ENCODE measurements at places on chromosomes 1 and 21.

DNA sequence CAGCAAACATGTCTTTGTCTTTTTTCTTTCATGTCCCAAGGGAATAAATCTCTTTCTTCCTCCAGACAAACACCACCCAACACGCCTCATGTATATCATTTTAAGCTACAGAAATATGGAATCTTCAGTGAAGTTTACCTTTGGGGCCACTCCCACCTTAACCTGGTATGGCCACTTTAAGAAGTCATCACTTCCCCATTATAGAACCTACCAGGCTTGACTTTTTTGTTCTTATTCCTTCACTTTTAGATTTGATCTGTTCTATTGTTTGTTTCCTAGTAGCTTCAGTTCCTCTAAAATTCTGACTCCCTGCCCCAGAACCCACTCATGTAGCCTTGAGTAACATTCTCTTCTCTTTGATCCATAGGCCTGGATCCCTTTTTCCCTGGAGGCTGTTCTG, 226.3 kb downstream of the HLX start:
- no peak for DNase-seq

DNA sequence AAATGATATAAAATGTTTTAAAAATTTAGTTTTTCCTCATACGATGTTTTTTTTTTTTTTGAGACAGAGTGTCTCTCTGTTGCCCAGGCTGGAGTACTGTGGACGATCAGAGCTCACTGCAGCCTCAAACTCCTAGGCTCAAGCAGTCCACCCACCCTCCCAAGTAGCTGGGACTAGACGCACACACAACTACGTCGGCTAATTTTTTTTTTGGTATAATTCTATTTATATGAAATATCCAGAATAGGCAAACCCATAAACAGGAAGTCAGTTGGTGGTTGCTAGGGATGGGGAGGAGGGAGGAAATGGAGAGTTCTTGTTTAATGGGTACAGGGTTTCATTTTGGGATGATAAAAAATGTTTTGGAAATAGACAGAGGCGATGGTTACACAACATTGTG, 56.5 kb downstream of the WARS2 start:
- no peak for DNase-seq

GRCh38 chr1:71593523-71593922, 512.7 kb upstream of the ZRANB2 start:
- DNase-seq, result no peak

DNA sequence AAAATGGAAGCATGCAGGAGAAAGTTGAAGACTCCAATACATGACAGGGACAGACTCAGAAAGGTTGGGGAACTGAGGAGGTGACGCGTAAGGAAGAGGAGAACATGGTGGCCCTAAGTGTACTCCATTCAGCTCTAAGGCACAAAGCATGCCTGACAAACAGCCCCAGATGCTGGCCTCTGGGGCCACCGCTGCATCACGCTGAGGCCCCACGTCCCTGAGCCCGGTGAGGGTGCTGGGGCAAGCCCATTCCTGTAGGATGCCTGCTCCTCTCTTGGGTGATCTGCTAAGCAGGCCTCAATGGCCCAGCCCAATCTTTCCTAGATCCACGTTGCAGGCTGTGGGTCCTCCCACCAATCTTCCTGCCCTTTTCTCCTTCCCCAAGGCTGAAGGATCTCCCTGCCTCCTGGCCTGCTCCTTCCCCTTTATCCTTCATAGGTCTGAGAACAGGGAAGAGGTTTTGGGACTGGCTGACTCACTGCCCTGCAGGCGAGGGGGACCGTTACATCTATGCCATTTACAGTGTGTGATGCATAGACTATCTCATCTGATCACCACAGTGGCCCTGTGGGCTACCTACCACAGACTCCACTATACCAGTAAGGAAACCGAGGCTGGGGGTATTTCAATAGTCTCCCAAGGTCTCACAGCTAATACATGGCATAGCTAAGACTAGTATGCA, 16.8 kb upstream of the NID1 start:
- DNase-seq, result no peak

GRCh38 chr1:51600965-51601364, 15.9 kb upstream of the OSBPL9 start:
- DNase-seq, result no peak

DNA sequence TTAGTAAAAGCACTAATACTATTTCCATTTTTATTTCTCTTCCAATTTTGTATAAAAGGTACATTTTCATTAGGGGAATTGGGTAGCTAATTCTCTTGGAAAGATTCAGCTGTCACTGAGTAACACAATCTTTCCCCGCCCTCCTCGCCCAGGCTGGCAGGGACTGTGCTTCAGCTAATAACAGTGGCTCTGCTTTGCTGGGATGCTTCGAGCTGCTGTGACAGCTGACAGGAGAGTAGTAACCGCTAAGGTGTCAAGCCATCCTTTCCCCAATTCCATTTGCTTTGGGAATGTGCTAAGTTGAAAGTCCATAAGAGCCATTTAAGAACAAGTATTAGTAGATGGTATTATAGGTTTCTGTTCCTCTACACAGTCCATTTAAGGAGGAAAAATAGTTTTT, 106.7 kb upstream of the NRIP1 start:
- DNase-seq, result no peak

- DNase-seq, result no peak
These were observed 41.3 kb upstream of the H6PD start for GRCh38 chr1:9193233-9193625.

DNA sequence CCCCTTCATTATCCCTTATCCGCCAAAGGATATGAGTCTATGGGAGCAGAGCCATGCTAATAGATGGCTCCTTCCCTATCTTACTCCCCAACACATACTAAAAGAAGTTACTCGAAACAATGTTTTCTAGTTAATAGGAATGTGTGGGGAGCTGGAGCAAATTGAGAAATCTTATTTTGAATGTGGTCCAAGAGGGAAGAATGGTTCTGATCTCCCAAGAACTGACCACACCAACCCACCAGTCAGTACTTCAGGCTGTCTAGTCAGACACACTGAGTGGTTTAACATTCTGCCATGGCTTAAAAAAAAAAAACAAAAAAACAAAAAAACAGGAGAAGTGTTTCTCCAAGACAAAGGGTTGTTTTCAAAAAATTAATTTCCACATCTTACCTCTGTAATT, 31.5 kb upstream of the DNASE2B start:
- DNase-seq, result no peak

- DNase-seq, result no peak
These were observed 113.7 kb downstream of the ZSCAN20 start for GRCh38 chr1:33586106-33586505.

- no peak for DNase-seq
These were observed 140.3 kb upstream of the ATP1B1 start for GRCh38 chr1:168966217-168966616.

DNA sequence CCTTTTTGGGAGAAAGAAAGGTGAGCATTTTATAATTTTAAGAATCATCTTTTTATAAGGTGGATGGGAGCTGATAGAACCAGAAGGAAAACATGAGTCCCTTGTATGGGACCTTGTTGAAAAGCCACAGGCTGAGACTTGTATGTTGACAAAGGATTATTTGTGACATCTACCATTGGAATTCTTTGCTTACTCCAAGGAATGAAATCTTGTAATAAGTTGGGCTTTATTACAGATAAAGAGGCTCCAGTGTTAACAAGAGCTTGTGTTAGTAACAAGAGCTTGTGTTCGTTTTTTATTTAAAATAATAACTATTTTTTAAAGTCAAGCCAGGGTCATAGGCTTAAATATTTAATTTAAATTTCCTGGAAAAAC, 201.1 kb upstream of the CHRM3 start:
- no peak for DNase-seq

DNA sequence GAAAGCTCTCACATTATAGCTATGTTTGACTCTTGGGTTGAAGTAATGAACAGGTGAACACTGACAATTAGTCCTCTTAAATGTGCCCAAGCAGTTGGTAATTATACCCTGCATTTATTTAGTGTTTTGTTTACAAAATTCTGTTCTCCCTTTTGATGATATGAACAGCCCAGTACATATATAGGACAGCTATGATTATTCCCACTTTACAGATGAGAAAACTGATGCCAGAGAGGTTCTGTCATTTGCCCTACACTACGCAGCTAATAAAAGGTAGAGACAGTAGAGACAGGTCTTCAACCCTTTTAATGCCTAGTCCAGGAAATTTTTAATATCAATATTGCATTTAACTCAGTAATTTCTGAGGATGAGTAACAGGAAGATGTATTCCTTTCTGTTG, 46.1 kb upstream of the DNAJC6 start:
- DNase-seq, result no peak

GRCh38 chr1:237124856-237125462, 83.0 kb downstream of the RYR2 start:
- DNase-seq, result no peak
